Fibroblast of lung (primary cell): ENCODE measurements at places on chromosomes 7 and 10.

DNA sequence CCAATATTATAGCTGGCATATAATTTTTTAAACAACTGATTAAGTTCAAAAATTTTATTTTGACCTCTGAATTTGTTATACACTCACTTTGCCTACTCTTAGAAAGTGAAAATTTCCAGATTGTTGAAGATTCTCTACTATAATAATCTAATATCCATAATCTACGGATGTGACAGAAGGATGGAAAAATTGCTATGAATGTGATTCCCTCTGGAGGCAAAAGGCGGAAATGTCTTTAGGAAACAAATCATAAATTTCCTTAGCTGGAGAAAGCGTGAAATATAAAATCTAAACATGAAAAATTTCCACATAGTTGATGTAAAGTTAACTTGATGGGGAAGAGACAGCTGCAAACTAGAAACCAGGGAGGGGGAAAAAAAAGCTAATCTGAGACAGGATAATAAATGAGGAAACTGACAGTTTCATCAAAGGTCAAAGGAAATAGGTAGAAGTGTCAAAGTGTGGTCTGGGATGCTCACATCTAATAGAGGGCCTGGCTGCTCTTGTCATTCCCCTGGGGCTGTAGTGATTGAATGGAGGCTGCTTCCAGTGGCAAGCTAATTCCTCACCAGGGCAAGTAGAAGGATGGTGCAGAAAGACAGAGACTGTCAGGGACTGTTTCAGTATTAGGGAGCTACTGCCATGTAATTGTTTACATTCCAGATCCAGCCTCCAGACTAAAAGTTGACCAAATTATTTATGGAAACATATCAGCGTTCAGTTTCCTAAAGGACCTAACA, 264.5 kb downstream of the SDHAF3 start:
- DNase-seq: no peak

- peak; percentile 19 for DNase-seq
Measured at GRCh38 chr10:119634219-119634544, 17.0 kb upstream of the BAG3 start.

DNA sequence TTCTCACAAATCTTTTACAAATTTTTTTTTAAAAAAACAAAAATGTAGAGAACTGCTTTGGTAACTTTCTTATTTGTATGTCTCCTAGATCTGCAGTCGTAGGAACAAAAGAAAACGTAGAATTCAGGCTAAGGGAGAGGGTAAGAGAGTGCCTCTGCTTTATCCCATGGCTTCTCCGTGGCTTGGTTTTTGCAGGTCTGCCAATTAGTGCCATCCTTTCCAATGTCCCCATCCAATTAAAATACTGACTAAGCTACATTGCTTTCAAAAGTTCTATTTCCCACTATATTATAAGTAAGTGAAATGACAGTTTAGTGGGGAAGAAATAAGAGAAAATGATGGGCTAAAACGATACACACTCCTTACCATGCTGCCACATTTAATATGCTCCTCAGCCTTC, 209.3 kb downstream of the CRPPA start:
- no peak for DNase-seq

DNA sequence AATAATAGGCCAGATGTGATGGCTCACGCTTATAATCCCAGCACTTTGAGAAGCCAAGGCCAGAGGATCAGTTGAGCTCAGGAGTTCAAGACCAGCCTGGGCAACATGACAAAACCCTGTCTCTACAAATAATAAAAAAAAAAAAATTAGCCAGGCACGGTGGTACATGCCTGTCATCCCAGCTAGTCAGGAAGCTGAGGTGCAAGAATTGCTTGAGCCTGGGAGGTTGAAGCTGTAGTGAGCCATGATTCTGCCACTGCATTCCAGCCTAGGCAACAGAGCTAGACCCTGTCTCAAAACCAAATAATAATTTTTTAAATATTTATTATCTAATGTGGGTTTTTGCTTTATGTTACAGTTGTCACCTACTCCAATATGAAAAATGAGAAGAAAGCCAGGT, 178.9 kb downstream of the ADK start:
- DNase-seq: no peak

DNA sequence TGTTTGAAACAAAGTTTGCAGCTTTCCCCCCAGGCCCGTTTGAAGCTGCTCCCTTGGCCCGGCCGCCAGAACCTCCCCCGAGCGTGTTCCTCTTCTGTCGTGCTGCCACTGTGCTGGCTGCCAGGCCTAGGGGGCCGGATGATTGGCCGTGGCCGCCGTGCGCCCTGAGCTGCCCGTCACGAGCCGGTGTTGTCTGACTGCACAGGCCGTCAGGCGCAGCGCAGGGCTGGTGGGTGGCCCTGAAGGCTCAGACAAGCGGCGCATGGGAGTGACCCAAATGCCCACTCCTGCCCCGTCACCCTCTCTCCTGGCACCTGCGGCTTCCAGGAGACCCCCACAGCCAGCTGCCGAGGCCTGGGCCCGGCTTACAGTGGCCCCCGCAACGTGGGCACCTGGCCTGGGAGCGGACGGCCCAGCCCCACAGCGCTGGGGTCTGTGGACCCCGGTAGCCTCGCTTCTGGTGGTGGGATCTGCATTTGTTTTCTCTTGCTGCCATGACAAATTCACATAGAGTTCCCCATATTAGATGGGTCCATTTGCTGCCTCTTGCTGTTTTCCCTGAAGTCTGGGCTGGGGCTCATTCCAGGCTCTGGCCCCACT, 13.1 kb downstream of the JAKMIP3 start:
- DNase-seq: no peak

DNA sequence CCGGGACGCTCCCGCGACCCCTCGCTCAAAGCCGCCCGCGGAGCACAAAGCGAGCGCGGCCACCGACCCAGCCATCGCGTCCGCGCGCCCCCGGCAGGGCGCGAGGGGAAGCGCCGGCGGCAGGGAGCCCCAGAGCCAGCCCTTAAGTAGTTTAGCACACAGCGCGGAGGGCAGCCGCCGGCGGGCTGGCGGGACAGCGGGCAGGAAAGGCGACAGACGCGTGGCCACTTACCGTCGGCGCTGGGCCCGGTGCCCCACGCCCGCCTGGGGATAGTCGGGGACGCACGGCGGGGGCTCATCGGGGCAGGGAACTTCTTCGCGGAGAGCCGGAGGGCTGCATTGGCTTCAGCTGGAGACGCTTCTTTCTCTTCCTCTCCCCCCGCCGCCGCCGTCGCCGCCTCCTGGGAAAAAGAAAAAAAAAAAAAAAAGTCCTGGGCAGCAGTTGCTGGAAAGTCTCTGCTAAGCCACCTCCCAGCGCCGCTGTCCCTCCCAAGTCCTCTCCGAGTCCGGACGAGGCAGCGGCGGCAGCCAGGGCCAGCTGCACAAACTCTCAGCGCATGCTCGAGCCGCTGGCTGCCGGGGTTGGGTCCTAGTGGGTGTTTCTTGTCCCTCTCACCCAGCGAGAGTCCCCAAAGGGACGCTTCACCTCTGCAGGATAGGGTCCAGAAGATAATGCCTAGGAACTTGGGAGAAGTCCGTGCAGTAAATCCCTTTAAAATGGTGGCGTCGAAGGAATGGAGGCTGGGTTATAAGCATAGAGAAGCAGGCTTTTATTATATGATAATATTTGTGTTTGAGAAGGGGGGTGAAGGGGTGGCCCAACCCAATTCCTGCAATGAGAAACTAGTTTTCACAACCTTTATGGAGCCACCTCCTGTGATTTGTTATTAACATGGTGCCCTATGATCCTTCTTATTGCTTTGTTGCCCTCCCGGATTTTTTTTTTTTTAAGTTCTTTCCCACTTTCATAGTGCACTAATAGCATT, at the start of gene TSPAN12:
TSPAN12 (minus strand) TSS at position 557 of the 986 bp plus-strand sequence. CDS start 1,381 bp downstream, outside the sequence.
- DNase-seq: peak; percentile 62

DNA sequence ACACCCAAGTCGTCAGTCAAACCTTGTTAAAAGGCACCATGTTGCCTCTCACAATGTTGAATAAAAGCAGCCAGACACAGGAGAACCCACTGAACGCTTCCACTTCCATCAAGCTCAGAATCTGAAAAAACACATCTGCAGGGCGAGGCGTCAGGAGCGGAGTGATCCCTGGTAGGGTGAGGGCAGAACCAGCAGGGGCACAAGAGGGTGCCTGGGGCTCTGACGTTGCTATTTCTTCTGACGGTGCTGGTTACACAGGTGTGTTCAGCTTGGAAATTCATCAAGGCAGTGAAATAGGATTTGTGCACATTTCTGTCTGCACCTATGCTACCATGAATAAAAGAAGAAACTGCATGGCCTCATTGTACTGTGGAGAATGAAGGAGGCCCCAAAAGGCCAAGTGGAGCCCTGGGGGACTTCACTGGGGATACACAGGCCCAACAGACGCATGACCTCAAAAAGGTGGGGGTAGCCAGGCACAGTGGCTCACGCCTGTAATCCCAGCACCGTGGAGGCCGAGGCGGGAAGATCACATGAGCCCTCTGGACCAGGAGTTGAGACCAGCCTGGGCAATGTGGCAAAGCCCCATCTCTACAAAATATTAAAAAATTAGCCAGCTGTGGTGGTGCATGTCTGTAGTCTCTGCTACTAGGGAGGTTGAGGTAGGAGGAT, 19.2 kb upstream of the NCAPG2 start:
- DNase-seq: no peak

DNA sequence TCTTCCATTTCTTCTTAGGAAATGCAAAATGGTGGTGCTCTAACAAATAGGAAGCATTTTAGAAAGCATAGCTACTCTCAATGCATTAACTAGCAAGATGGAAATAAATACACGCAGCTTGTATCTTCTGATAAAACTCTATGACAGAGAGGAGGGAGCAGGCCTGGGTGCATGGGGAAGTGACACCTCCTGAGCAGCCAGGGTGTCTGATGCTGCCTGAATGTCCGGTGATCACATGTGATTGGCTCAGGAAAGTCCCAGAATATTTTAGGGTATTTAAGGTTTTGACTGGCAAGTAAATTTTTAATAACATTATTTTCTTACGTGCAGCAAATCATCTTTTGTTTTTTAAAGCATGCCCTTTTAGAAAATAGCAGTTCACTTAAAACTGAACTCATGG, 261.0 kb upstream of the KLF6 start:
- DNase-seq: no peak

GRCh38 chr7:77823787-77824186, 25.2 kb downstream of the PHTF2 start:
- peak; percentile 36 for DNase-seq
